CD4-positive, alpha-beta T cell treated with Interleukin-17A for 1 hour (primary cell): ENCODE measurements at places on chromosomes 4 and X.

DNA sequence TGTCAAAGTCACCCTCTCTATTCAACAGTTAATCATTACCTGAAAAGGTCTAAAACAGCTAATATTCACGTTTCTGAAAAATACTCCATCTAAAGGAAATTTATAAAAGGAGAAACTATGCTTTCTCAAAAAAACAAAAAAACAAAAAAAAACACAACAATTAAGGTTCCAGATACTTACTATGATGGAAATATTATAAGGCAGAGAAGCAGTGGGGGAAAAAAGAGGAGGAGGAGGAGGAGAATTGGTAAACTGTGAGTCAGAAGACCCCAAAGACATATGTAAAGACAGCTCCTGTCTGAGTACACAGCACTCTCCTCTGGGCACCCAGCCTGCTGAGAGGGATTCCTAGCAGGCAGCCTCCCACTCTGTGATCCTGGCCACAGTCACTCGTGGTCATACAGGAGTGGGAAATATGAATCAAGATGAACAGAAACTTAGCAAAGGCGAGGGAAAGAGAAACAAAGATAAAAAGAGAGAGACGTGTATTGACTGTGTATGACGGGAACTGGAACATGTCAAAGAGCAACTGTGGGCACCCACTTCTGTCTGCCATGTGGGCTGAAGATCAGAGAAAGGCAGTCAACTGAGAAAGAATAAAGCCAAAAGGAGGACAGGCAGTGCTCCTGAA, 12.5 kb downstream of the KLHL15 start:
- peak; percentile 29 for DNase-seq

- DNase-seq: no peak
Observed at GRCh38 chr4:24219209-24219608, 329.4 kb upstream of the PPARGC1A start.

DNA sequence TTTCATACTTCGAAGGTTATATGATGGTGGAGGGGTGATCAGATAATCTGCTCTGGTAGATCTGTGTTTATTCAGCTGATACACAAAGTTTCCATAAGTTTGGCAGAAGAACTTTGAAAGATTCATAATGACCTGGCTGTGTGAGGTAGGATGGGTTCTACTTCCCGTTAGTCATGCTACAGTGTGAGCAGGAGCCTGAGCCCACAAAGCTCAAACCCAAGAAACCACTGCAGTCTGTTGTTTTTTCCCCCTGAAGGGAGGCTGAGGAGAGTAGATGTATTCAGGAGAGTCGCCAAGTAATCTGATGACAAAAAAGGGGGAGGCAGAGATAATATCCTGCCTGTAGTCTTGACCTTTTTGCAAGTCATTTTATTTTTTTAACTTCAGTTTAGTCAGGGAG, 52.8 kb upstream of the PPP3CA start:
- no peak for DNase-seq

DNA sequence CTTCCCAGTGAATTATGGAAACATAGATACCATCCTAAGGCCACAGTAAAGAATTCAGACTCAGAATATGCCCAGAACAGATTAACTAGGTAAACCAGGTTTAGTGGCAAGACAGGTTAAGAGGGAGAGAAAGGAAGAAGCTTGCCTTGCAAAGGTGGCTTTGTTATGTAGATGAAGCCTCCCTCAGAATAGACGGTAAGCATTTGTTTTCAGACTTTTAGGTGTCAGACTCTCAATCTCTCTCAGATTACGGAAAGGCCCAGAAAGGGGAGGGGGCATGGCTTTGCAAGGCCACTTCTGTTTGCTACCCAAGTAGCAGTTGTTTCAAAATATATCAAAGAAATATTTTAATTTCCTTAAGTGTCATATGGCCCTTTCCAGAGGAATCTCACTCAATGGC, 457.1 kb upstream of the BOD1L1 start:
- DNase-seq: no peak

GRCh38 chr4:82429728-82430192, 502 bp downstream of the HNRNPDL start:
- peak; percentile 79 for DNase-seq
